ENCODE measurements at places on chromosomes 12 and 14.

DNA sequence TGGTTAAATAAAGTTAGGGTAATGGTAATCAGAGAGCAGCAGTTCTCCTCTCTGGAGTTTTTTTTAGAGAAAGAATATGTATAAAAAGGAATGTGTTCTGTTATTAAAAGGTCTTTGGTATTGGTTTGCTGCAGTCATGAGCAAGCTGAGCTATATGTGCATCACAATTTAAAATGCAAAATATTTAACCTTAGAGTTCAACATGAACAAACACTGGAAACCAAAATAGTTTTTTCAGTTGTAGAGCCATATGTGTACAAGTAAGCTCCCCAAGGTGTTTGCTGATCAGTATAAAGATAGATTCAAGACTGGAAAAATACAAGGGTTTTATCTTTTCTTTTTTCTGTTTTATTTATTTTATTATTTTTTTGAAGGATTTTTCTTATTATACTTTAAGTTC is 245.0 kb downstream of the NUBPL start:
- DNase-seq, result no peak

- no peak for DNase-seq
Observed at GRCh38 chr14:69693801-69694729, 72.9 kb upstream of the SRSF5 start.

DNA sequence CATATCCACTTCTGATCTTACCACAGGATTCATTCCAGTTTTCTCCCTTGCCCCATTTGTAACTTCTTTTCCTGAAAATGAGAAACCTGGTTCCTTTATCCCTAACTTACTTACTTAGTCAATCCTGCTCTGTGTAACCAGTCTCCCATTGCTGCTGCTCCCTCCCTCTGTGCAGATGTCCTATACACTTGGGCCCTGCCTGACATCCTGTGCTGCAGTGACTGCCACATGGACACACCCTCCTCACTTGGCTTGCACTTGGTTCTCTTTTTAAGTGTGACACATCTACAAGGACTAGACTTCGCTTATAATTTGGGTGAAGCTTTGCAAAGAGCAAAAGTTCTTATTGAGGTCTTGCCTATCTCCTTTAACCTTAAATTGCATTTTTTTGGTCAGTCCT is 51.4 kb downstream of the FGD4 start:
- no peak for DNase-seq

GRCh38 chr14:20493634-20494033 is 11.7 kb upstream of the RNASE10 start:
- no peak for DNase-seq

DNA sequence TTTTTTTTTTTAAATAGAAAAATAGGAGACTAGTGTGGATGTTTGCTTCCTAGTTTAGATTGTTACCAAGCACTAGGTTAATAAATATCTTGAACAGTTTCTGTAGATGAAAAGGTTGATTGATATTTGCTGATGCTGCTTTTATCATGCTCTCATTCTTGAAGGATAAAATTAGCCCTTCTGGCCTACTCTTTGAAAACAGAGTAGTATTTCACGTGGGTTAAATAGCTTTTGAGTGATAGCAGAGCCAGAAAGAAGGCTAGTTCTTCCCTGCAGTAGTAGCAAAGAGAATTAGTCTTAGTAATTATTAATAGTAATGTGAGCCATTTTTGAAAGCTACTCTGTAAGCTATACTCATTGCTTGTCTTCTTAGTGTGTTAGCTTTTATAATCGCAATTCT is 5.2 kb downstream of the NEDD1 start:
- no peak for DNase-seq

DNA sequence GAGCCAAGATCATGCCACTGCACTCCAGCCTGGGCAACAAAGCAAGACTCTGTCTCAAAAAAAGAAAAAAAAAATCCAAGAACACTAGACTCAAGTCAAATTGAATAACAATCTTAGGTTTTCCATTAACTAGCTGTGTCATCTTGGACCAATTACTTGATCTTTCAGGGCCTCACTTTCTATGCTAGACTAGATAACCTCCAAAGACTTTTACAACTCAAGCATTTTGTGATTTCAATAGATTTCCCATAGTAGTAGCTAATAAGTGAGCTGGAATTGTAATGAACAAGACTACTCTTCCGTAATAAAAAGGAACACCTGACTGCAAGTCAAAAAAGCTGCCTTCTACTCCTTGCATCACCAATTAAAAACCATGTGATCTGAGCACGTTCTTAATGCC is 127.0 kb upstream of the SSTR1 start:
- no peak for DNase-seq

DNA sequence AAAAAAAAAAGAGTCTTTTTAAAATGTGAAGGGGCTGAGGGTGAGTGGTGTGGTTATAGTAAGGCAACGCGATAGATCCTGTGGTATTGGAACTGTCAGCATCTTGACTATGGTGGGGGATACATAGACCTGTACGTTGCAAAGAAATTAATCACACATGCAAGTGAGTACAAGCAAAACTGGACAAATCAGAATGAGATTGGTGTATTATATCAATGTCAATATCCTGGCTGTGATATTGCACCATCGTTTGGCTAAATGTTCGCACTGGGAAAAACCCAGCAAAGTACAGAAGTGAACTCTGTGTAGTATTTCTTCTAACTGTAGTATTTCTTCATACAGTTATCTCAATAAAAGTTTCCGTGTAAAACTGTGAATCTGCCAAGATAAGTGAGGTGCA is 67.9 kb downstream of the GCH1 start:
- no peak for DNase-seq

DNA sequence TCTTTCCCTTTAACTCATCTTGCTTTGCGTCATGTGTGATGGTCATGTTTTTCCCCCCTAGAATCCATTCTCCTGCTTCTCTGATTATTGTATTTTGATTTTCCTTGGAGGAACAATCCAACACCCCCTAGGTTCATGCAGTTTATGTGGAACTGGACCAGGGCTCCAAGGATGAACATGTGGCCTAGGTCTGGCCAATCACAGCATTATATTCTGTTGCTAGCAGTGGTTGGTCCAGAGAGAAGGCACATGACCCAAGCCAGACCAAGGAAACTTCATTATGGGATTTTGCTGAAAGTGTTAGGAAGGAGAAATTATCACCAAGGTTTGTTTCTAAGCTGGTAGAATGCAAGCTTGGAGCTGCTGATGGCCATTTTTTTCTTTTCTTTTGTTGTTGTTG is 6.9 kb upstream of the PPTC7 start:
- no peak for DNase-seq

DNA sequence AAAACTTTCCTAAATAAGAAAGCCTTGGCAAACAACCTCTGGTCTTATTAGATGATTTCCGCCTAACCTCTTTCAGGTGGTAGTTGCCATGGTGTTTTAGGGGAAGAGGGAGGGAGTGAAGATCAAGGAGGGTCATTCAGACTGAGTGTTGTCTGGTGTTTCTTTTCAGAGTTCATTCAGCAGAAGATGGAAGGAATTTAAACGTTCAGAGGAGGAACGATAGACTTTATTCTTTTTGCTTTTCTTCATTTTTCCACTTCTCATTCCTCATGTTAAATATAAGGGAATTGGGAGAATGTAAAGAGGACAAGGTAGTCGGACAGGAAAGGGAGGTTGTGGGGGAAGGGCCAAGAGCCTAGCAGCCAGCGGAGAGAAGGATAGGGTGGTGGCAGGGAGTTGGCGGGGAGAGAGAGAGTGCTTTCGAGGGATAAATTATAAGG is 17.4 kb upstream of the SALL2 start:
- DNase-seq, result no peak

GRCh38 chr12:101441461-101442224 is 33.5 kb upstream of the SPIC start:
- DNase-seq, result no peak

- no peak for DNase-seq
Observed at GRCh38 chr12:120064054-120064940, 52.3 kb downstream of the RAB35 start.

DNA sequence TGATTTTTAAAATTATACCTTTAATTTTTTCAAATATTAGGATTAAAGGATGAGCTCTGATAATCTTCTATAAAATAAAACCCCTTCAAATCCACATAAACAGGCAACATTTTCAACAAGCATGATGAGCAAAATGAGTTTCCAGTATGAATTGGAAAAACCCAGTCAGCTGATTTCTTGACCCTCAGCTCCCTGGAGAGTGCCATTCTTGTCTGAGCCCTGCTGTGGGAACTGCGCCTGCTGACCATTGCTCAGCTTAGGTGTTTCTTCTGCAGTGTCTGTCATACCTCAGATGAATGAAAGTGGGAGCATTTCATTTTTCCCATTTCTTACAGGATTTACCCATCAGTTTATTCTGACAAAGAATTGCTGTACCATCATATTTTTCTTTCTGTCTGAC is 27.6 kb downstream of the MAPKAPK5 start:
- DNase-seq, result no peak

DNA sequence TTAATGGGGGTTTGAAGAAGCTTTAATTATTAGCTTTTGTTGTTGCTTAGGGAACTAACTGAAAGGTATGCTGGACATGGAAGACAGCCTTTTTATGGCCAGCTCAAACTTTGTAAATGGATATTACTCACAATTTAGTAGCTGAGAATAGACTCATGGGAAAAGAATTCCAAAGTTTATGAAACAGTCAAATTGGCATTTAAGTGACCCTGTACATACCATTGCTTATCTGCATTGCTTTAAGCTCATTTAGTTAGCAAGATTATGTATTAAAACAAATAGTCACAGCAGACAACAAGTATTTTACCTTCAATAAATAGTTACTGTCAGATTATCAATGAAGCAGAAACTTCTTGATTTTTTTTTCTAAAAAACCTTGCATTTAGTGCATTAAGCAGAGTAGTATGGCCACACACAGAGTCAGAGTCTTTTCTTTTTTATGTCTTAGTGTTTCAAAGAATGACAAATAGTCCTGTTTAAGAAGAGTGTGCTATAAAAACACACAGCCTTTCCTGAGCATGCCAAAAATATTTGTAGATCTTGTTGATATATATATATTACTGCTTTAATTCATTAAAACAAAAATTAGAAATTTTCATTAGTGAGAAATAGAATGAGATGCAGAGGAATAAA is 102.2 kb downstream of the TTC6 start:
- no peak for DNase-seq

Measured in natural killer cell treated with Interleukin-12 subunit alpha and Interleukin-12 subunit beta and Interleukin-15 and Interleukin-18, amount 100 ng/mL, for 72 hours (primary cell).